ENCODE measurements at places on chromosomes 3 and 15. TPM values are rescaled to one million over a fixed set of nuclear protein-coding genes. Genes with fewer than 3 reads are reported as not detected.
A peak's percentile ranks its signal among the peaks of the same experiment; 100 is the strongest.

- H3K27ac ChIP-seq, result no peak overlapping the region
- no peaks in the 10 kb centered on the region for H3K27me3 ChIP-seq
- H3K4me3 ChIP-seq, result no peak overlapping the region
- DNase-seq, result no peak
- H3K36me3 ChIP-seq, result no peaks in the 10 kb centered on the region
These were observed 25.5 kb downstream of the SPTBN5 start for GRCh38 chr15:41868321-41868720.

GRCh38 chr3:32301426-32301825 is 62.9 kb downstream of the CMTM8 start:
- H3K4me3 ChIP-seq, result no peak overlapping the region
- H3K36me3 ChIP-seq, result no peaks in the 10 kb centered on the region
- DNase-seq, result no peak
- peaks cover 8% of the 10 kb centered on the region for H3K4me1 ChIP-seq
- H3K27ac ChIP-seq, result no peak overlapping the region

The NR1I2 gene
- not detected for total RNA-seq

DNA sequence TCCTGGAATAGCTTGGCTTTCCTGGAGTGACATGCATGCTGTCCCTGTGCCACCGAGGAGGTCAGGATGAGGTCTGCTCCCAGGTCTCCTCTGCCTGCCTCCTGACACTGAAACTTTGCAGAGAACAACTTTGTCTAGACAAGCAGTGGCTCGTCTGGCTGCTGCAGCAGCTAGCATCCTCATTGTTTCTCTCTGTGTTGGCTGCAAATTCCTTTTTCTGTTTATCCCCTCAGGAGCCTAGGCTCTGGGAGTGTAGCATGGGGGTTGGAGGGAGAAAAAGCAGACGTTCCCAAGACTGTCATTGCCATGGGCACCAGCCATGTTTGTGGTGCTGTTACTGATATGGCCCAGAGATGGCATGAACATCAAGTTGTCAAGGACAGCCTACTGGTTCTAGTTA is 208.7 kb upstream of the LRIG1 start:
- no peak overlapping the region for H3K4me3 ChIP-seq
- H3K27me3 ChIP-seq, result no peaks in the 10 kb centered on the region
- peaks cover 8% of the 10 kb centered on the region for H3K4me1 ChIP-seq

The RAP2B gene
- 15.9 TPM for total RNA-seq

DNA sequence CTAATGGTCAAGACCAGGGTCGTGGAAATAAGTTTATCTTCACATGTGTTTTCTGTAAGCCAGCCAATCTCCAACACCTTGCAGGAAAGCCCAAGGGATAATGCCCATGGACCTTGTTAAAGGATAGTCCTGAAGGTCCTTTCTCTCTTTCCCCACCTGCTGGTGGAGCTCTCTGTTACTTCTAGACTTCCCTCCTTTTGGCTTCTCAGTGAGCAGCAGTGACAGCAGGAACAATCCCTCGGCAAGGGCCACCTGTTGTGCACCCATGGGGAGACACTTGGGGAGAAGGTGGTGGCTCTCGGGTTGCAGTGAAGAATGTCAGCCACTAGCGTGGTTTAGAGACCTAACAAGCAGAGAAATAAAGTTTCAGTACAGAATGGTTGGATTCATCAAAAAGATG is 84.0 kb upstream of the OSBPL11 start:
- no peaks in the 10 kb centered on the region for H3K27me3 ChIP-seq
- no peak for DNase-seq
- H3K4me3 ChIP-seq, result no peak overlapping the region
- H3K27ac ChIP-seq, result no peak overlapping the region
- H3K4me1 ChIP-seq, result no peaks in the 10 kb centered on the region

The DYNLT2B gene
- 19.5 TPM for total RNA-seq

DNA sequence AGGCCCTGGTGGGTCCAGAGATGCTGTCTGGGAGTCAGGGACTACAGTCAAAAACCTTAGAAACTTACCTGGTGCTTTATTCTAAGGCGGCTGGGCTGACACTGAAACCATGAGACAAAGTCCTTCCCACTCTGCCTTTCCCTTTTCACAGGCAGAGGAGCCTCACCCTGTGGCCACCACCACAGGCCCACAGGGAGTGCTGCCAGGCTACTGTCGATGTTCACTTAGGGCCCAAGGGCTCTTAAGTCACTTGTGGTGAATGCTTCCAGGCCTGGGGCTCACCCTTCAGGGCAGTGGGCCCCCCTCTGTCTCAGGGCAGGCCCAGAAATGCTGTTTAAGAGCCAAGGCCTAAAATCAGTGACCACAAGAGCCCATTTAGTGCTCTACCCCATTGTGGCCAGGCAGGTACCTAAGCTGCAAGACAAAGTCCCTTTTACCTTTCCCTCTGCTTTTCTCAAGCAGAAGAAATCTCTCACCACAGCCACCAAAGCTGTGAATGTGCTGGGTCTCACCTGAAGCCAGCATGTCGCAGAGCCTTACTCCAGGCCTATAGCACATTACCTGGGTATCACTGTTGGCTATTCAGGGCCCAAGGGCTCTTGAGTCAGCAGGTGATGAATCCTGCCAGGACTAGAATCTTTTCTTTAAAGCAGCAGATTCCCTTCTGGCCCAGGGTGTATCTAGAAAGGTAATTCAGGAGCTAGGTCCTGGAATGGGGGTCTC is 39.5 kb upstream of the GOLGA6B start:
- H3K27me3 ChIP-seq, result peaks cover 4% of the 10 kb centered on the region
- H3K36me3 ChIP-seq, result no peaks in the 10 kb centered on the region
- H3K4me1 ChIP-seq, result no peaks in the 10 kb centered on the region
- H3K27ac ChIP-seq, result no peak overlapping the region
- H3K4me3 ChIP-seq, result no peak overlapping the region
- no peak for DNase-seq

- H3K27ac ChIP-seq, result peak overlapping the region; percentile 90
- H3K36me3 ChIP-seq, result no peaks in the 10 kb centered on the region
- no peak overlapping the region for H3K4me3 ChIP-seq
- DNase-seq, result no peak
- H3K27me3 ChIP-seq, result peaks cover 18% of the 10 kb centered on the region
- H3K4me1 ChIP-seq, result peaks cover 49% of the 10 kb centered on the region
These were observed 141.6 kb upstream of the IGF1R start for GRCh38 chr15:98506711-98507110.

The SCG5 gene
- 0.54 TPM for total RNA-seq

The LRRC31 gene
- not detected for total RNA-seq

DNA sequence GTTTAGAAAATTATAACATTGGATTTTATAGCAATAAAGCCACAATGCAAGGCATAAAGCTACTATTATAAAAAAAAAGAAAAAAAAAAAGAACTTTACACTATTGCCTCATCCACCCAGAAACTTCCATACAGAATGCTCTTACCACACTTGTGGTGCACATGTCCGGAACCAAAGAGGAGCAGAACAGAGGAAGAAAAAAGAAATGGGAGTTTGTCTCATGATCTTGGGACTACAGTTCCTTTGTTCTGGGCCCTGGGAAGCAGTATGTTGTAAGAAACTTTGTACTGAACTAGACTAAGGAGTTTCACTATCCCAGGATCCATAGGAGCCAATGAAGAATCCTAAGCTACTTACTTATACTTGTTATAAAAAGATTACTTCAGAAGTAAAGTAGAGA is 36.1 kb downstream of the FMN1 start:
- no peak overlapping the region for H3K27ac ChIP-seq
- no peaks in the 10 kb centered on the region for H3K36me3 ChIP-seq
- H3K4me1 ChIP-seq, result peaks cover 14% of the 10 kb centered on the region
- peaks cover 6% of the 10 kb centered on the region for H3K27me3 ChIP-seq
- no peak overlapping the region for H3K4me3 ChIP-seq
- no peak for DNase-seq

The C3orf70 gene
- 5.0 TPM for total RNA-seq

The SLC28A2 gene
- not detected for total RNA-seq

DNA sequence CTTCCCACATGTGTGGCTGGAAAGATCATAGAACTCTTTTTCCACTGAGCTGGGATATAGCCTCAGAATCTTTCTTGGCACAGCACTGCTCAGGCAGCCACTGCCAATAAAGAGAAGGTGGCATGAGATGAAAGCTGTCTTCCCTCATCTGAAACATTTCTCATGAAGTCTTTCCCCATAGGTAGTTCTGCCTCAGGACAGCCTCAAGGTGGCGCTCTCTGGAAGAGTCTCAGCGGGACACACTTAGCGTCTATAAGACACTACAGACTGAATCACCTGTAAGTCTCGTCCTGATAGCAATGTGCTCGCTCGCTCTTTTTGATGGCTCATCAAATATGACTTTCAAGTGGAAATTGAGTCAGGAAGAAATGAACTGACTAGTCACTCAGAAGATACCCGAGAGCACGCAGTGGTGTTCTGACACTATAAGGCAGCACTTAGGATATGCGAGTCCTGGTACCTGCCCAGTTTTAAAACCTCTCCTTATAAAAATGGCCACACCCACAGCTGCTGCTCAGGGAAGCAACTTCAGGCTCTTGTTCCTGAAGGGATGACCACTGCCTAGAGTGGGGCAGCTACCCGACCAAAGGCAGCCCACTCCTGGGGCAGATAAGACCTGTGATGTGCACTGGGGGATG is 269.5 kb downstream of the SUCLG2 start:
- no peak for DNase-seq
- peaks cover 3% of the 10 kb centered on the region for H3K36me3 ChIP-seq
- H3K27me3 ChIP-seq, result no peaks in the 10 kb centered on the region

The TM6SF1 gene
- 5.9 TPM for total RNA-seq

DNA sequence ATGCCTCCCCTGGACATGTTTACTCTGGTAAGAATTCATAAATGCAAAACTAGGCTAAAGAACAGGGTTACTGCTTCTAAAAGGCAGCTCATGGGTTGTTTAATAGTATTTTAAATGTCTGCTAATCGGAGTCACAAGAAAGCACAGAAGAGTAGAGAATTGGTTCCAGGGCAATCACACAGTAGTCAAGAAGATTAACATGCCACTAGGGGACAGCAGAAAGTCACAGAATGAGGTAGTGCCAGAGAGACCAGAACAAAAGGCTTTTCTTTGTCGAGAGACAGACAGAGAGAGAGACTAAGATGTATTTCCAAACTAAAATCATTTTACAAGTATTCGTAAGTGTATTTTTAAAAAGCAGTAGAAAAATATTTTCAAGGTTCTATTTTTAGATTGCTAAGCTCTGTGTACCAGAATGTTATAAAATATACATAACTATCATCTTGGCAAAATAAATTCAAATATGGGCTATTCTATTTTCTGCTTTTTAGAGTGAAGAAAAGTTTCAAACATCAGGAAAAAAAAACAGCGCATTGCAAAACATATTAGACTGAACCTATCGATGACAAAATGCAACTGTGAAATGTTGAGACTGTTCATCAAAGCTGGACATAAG is 78.3 kb upstream of the CDIN1 start:
- H3K36me3 ChIP-seq, result no peaks in the 10 kb centered on the region
- no peak overlapping the region for H3K4me3 ChIP-seq
- peaks cover 38% of the 10 kb centered on the region for H3K4me1 ChIP-seq
- no peak overlapping the region for H3K27ac ChIP-seq
- H3K27me3 ChIP-seq, result no peaks in the 10 kb centered on the region

DNA sequence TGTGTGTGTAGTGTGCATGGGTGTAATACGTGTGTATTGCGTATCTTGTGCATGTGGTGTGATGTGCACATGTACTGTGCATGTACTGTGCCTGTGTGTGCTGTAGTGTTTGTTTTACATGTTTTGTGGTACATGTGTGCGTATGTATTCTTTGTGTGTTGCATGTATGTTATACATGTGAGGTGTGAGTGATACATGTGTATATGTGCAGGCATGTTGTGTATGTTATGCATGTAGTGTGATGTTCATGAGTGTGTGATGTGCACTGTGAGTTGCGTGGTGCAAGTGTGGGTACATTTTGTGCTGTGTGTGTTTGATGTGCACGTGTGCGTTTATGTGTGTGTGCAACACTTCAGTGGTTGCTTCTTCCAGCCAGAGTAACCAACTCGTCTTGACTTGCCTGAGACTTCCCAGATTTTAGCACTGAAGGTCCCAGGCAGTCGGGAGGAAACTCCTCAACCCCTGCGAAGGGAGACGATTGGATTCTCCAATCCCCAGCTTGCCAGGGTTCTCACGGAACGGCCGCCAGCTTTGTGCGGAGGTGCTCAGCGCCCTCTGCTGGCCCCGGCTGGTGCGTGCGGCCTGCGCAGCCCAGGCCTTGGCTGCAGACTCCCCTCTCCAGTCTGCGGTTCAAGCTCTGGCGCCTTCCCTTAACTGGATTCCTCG is 3.6 kb downstream of the GALNT15 start:
- H3K27me3 ChIP-seq, result peaks cover 2% of the 10 kb centered on the region
- peaks cover 29% of the 10 kb centered on the region for H3K4me1 ChIP-seq
- DNase-seq, result peak; percentile 93

DNA sequence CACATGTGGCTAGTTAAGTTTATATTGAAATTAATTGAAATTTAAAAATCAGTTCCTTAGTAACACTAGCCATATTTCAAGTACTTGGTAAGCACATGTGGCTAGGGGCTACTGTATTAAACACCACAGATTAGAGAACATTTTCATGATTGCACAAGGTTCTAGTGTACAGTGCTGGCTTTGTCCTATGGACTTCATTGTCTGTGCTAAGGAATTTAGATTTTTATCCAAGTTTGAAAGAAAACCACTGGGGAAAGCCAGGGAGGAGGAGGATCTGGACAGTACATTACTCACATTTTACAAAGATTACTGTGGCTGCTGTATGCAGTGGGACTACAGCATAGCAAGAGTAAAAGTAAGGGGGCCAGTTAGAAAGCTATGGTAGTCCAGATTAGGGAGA is 13.9 kb downstream of the STAC start:
- H3K4me1 ChIP-seq, result no peaks in the 10 kb centered on the region
- H3K36me3 ChIP-seq, result no peaks in the 10 kb centered on the region
- no peaks in the 10 kb centered on the region for H3K27me3 ChIP-seq
- DNase-seq, result no peak
- H3K4me3 ChIP-seq, result no peak overlapping the region

DNA sequence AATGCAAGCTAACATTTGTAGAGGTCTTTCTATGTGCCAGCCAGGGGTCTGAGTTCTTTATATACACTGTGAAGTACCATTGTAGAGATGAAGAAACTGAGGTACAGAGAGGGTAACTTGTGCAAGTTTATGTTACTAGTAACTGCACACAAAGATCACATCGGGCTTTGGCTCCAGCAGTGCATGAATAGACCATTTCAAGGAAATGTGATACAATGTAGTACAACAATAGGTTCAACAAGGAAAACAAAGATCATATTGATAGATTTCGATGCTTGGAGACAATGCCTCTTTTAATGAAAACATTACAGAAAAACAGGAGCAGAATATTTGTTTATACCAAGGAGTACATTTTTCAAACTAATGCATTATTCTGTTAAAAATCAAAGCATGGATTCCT is 115.3 kb downstream of the POLR2M start:
- H3K4me3 ChIP-seq, result no peak overlapping the region
- no peaks in the 10 kb centered on the region for H3K4me1 ChIP-seq
- H3K36me3 ChIP-seq, result no peaks in the 10 kb centered on the region
- peaks cover 15% of the 10 kb centered on the region for H3K27me3 ChIP-seq
- DNase-seq, result no peak

DNA sequence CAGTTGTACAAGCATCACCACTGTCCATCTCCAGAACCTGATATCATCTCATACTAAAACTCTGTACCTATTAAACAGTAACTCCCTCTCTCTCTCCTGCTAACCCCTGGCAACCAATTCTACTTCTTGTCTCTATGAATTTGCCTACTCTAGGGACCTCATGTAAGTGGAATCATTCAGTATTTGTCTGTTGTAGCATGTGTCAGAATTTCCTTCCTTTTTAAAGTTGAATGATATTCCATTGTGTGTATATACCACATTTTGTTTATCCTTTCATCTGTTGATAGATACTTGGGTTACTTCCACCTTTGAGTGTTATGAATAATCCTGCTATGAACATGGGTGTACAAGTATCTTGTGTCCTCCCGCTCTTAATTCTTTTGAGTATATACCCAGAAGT is 16.6 kb downstream of the ZNF592 start:
- no peak overlapping the region for H3K27ac ChIP-seq
- peaks cover 15% of the 10 kb centered on the region for H3K36me3 ChIP-seq
- no peak for DNase-seq
- H3K27me3 ChIP-seq, result no peaks in the 10 kb centered on the region

Measured in osteocyte (in vitro differentiated cells).